Vagina (tissue), 2 donors: ENCODE measurements at places on chromosomes 1 and 21.

- no peak for DNase-seq
These were observed 27.3 kb upstream of the EVA1B start for GRCh38 chr1:36350659-36351226.

DNA sequence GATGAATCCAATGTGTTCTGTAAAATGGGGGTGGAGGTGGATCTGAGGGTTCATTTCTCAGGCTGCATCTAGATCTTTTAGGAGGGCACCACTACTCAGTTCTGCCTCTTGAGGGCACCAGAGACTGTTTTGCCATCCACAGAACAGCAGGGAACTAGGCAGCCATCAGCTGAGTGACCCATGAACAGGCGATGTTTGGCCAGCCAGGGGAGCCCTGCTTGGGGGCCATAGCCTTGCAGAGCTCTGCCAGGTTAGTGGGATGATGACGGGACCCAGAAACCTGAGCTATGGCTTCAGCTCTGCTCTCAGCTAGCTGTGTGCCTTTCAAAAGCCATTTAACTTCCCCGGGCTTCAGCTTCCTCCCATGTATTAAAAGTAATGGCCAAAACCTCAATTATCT lies 13.4 kb upstream of the NOS1AP start:
- no peak for DNase-seq

DNA sequence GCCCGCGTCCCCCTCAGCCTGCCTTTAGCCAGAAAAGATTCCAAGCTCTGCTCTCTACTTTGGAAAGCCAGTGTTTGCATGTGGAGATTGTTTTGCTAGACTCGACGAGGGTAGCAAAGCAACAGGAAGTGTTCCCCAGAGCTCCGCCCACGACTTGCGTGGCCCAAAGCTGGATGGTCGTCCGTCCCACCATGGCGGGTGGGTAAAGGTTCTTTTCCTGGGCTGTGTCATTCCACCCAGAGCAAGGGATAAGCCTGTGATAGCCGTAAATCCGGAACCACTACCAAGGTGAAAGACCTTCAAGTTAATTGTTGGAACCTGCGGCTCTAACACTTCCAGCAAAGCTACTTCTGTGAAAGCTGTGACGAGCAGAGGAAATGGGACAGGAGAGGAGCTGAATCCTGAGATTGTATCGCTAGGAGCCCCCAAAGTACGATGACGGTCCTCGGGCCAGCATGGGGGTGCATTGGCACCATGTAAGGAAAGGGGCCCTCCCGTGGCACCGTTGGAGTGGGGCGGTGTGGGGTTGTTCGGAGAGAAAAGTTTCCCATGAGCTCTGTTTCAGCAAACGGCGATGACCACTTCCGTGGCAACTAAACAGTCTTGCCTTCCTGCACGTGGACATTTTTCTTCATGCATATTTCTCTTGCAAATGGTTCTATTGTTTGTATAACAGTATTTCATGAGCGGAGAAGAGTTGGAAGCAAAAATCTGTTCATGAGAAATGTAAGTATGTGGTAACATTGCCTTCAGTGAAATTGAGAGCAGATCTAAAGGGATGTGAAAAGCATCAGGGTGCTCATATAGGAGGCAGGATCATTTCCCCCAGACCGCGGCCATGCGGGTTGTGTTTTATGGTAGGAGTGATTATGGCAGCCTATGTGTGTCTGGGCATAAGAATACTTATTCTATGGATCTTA lies 8.4 kb downstream of the MX2 start:
- DNase-seq = no peak

- DNase-seq = no peak
These were observed 78.5 kb upstream of the CDC42BPA start for GRCh38 chr1:227396539-227397353.

- no peak for DNase-seq
These were observed 29.9 kb downstream of the EPHA8 start for GRCh38 chr1:22592919-22593790.

- no peak for DNase-seq
These were observed 494.3 kb downstream of the PTPRU start for GRCh38 chr1:29730623-29731022.

GRCh38 chr1:49013079-49013478 lies 236.4 kb upstream of the BEND5 start:
- DNase-seq = no peak

DNA sequence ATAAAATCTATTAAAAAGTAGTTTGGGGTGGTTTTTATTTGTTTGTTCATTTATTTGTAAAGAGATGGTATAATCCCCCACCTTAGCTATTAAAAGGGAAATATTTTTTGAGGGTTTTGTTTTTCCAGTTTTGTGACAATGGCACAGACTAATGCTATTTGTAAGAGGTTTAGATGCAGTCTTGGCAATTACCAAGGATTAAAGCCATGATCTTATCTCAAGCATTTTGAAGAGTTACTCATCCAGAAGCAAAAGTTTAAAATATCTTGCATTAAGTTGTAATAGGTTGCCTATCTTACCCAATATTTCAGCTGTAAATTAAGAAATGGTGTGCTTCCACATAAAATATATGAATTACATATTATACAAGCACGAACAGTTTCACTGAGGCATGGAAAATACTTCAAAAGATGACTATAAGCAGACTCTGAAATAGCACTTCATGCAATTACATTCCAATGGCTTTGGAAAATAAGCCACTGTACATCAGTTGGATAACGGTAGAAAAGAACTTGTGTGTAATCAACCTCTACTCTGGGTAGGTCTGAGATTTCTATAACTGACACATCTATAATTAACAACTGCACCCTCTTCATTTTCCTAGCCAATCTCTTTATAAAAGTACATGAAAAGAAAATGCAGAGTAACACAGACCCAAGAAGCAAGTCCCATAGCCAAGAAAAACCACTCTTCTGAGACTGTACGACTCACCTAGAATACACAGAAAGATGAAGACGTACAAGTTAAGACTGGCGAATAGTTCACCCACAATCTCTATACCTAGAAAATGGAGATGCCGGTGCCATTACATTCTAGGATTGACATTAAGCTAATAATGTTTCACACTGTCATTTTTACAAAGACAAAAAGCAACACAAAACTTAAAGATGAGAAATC lies 95.2 kb downstream of the PTPN14 start:
- DNase-seq = no peak

- DNase-seq = no peak
These were observed 27.4 kb downstream of the PER3 start for GRCh38 chr1:7811476-7811875.

GRCh38 chr1:7648761-7649384 lies 122.2 kb upstream of the VAMP3 start:
- no peak for DNase-seq
